ENCODE measurements at places on chromosomes 7 and 10.
A peak's percentile ranks its signal among the peaks of the same experiment; 100 is the strongest.

GRCh38 chr7:140631021-140631420 is 9.6 kb downstream of the DENND2A start:
- no peak for DNase-seq

DNA sequence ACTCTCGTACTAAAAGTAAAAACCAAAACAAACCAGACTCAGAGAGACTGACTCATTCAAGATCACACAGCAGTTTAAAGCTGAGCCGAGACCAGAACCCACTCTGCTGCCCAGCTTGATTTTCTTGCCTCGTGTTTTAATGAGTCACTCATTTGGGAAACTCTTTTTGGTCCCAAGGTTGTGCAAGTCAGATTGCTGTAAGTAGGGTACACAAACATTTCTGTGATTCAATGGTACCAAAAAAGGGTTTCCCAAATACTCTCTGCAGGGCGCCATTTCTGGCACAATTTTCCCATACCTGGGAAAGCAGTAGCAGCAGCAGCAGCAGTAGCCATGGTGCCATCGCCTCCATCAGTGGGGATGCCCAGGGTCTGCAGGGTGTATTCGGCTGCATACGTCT is 69.9 kb downstream of the ASAH2B start:
- peak; percentile 41 for DNase-seq

DNA sequence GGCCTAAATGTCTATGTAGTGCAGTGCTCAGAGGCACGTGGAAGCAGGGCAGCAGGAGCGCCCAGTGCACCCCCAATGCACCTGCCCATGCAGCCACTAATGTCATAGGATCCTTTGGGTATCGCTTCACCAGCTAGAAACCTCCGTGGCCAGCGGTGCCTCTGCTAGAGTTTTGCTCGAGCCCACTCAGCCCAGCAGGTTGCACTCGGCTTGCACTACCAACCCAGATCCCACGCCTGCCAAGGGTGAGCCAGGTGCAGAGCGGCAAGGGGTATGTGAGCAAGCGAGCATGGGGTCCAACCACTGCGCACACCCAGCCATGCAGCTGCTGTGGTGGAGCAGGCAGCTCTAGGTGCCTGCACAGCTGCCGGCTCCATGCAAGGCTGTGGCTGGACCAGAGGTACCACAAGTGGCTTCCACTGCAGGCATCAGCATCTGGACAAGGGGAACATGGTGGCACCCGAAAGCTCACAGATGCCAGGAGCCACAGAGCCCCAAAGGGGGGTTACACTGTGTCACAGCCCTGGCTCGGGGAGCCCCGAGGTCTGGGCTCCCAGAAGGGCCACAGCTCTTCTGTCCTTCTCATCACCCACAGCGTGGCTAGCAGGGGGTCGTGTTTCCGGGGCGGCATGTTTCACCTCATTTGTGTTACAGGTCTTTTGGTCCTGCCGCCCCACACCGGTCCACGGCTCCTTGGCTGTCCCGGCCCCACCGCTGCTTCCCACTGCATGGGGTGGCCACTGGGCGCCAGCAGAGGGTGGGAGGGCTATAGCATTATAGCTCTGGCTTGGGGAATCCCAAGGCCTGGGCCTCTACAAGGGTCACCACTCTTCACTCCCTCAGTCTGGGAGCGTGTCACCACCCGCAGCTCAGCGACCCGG is 2.3 kb upstream of the NCAPG2 start:
- DNase-seq: no peak

GRCh38 chr10:87593702-87594101 is 66.0 kb upstream of the PAPSS2 start:
- peak; percentile 29 for DNase-seq

GRCh38 chr10:93852476-93853095 is 41.2 kb upstream of the SLC35G1 start:
- no peak for DNase-seq

DNA sequence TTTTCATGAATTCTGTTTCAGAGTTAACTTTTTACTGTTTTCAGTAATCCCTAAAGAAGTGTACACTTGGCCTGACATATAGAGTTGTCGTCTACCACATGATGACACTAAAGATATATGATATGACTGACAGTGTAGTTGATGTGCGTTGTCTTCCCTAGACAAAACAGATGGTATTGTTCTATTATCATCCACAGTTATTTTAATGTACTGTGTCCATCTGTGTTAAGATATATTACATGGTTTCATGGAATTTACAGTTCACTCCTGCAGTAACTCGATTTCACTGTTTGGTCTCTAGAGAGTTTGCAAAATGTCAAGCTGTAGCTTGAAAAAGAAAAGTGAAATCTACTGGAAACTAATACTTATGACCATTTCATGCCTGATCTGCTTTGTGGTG is 18.1 kb downstream of the FOXP2 start:
- no peak for DNase-seq

DNA sequence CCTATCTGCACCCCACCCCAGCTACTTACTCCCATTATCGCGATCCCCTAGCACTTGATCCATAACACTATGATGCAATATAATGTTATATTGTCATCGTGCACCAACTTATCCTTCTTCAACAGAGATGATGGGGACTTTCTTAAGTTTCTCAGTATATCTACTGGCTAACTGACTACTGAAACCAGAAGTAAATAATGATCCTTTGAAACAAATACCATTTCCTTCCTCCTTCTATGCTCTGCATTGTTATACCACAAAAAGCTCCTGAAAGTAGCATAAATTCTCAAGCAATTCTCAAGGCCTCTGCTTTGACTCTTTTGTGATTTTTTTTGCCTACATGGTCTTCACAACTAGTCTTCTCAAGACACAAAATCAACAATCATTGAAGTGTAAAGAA is 68.9 kb downstream of the HTR7 start:
- no peak for DNase-seq

DNA sequence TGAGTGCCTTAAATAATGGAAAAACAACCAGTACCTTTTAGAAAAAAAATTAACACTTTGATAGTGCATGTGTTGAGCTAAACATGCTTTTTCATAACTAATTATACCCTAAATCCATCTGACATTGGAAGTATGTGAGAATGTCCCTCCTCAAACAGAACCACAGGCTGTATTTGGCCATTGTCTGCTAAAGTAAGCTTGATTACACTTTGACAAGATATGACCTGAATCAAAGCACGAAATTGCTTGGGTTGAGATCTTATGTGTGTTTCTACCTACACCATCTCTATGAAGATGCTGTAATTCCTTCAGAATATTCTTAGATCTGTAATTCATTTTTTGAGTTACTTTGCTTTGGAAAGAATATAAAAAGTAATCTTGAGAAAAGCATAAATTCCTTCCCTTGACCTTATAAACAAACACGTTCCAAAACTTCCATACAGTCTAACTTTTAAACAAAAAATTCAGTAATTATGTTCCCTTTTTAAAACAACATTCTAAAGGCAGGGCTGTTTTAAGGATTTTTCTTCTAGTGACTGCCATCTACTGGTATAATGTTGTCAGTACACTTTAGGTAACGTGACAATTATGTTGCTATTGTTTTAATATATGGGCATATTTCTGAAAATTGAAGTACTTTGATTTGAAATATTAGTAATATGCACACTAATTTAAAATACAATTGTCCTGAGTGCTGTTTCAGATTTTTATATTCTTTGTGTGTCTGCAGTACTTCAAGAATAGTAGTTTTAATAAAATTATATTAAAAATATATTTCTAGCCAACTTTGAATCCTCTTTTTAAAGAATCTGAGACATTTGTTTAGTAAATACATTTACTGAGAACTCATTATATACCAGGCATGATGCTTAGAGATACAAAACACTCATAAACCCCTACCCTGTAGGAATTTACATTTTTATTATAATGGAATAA is 20.9 kb downstream of the CD36 start:
- DNase-seq: peak; percentile 71

GRCh38 chr10:36779238-36779846 is 346.1 kb upstream of the ANKRD30A start:
- DNase-seq: peak; percentile 70

- DNase-seq: no peak
These were observed 29.1 kb downstream of the EPC1 start for GRCh38 chr10:32317795-32318357.

Measured in HCEC 1CT (cell line).